ENCODE measurements at places on chromosomes 5 and 9.

- DNase-seq: no peak
These were observed 68.1 kb downstream of the GALNT12 start for GRCh38 chr9:98875536-98875935.

GRCh38 chr9:79764374-79764773, 192.6 kb downstream of the TLE4 start:
- peak; percentile 65 for DNase-seq

- peak; percentile 57 for DNase-seq
These were observed 100.4 kb downstream of the TRIM36 start for GRCh38 chr5:115069087-115069968.

DNA sequence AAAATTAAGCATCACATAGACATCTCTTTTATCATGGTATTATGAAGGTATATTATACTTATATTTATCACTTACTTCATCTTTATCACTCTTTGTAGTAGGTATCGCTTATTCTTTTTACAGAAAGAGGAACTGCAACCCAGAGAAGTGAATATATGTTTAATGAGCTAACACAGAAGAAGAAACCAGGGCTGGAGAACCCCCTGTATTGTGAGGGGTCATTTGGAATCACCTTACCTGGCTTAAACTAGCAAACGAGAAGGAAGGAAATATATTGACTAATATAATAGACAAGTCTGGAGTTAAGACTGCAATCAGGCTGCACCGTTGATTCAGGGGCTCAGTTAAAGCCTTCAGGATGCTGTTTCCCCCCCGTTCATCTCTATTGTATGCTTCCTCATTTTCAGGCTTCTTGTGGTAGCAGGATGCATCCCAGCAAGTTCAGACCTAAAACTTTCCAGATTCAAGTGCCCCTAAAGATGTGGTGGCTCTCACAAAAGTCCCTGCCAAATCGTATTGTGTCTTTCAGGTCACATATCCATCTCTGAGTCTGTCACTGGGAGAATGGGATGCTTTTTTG, 146.4 kb downstream of the GCNT1 start:
- no peak for DNase-seq

GRCh38 chr9:134039386-134040175, 14.3 kb downstream of the BRD3OS start:
- no peak for DNase-seq

DNA sequence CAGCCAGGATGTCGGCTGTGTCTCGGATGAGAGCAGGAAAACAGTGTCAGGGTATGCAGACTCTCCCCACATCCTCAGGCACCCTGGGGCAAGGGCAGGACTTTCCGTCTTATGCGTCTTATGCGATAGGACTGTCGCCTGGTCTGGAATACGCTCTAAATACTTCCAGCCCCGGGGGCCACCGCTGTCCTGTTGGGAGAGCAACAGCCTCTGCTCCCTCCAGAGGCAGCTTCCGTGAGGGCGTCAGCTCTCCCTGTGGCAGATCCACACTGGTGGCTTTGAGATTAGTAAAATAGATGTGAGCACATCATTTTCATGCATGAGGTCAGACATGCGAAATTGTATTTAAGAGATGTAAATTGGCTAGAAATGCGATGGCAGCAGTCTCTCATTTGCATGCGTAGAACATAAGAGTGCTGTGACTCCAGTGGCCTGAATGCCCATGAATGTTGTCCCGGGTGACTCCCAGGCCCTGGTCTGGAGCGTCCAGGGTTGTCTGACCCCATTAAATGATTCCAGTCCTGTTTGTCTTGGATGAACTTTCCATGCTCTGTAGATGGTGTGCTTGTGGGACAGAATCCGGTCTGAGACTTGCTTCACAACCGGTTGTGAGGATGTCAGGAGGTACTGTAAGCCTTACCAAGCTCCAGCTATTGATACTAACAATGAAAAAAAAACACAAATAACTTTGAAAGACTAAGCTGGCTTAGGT, 228.2 kb downstream of the SYK start:
- DNase-seq: no peak

DNA sequence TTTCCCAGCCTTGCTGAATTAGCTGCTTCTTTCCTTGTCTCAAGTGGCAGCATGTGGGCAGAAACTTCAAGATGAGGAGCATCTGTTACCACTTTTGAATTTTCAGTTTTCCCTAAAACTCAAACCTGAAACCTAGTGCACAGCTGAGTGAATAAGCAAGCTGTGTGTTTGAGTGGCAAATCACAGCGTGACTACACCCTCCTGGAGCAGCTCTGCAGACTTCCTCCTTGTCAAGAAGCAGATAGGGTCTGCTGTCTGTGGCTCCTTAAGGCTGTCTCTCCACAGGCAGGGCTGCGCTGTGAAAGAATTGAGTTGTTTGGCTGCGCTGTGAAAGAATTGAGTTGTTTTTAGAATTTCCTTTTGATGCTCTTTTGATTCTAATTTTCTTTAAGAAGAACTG, 179.7 kb upstream of the HAPLN1 start:
- DNase-seq: no peak

DNA sequence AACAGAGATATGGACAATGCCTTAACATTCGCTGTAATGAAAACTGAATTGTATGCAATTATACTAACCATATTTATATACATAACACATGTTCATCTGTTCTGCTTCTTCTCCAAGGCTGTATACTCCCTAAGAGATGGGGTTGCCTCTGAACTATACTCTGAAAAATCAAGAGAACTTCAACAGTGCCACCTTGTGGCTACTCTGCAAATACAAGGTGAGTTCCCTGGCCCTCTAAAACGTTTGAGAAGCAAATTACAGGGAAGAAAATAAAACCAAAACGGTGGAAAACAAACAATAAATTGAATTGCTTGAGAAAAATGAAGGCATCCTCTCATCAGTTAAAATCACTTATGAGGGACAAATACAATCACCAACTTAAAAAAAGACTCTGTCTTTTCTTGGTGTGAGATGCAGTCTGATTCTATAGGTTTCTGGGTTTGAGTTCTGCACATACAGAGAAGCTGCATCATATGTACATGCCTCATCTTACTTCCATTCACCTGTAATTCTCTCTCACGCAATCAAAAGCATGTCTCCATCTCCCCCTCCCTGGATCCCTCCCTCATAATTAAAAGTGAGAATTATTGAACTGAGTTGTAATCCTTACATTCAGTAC, 98.6 kb downstream of the FBXW11 start:
- peak; percentile 64 for DNase-seq

- DNase-seq: no peak
These were observed 82.3 kb downstream of the SECISBP2 start for GRCh38 chr9:89400403-89401116.

GRCh38 chr9:99016681-99017387, 73.1 kb downstream of the COL15A1 start:
- DNase-seq: no peak

DNA sequence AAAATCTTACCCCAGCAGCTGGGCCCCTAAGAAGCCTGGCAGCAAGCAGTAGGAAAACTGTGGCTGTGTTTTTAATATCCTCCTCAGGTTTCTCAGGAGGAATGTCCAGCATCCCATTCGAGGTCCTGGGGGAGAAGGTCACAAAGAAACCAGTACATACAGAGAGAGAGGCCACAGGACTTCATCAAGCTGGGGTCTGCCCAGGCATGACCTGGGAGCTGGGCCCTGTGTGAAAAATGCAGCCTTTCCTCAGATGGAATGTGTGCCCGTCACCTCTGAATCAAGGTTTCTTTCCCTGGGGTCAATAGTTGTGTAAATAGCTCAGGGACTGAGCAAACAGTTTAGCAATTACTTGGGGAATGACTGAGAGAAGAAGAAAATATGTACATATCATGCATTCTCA, 33.9 kb upstream of the RAD23B start:
- DNase-seq: no peak

- DNase-seq: no peak
These were observed 199.8 kb downstream of the MAPKAP1 start for GRCh38 chr9:125507226-125507625.

GRCh38 chr9:6551136-6551535, 94.4 kb downstream of the GLDC start:
- no peak for DNase-seq

DNA sequence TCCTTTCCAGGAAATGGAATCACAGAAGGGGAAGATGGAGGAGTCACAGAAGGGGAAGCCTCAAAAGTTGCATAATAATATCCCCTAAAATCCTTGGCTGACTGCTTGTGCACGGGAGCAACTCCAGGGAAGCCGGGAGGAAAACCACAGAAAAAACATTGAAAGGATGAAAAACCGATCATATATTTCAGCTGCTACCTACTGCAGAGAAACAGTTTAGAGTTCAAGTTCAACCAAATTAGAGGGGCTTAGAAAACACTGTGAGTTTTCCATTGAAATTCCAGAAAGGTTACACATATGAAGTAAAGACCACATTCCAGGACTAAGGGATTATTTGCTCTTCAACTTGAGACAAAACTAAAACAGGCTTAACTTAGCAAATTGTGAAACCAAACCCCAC, 37.6 kb upstream of the MTAP start:
- peak; percentile 43 for DNase-seq

GRCh38 chr9:18890372-18890771, 142.6 kb downstream of the SAXO1 start:
- DNase-seq: peak; percentile 79

- DNase-seq: no peak
These were observed 94.5 kb downstream of the GRIA1 start for GRCh38 chr5:153584960-153585359.

GRCh38 chr9:19201899-19202891, 28.3 kb upstream of the DENND4C start:
- DNase-seq: peak; percentile 88

GRCh38 chr9:89367281-89367680, 49.0 kb downstream of the SECISBP2 start:
- DNase-seq: no peak

DNA sequence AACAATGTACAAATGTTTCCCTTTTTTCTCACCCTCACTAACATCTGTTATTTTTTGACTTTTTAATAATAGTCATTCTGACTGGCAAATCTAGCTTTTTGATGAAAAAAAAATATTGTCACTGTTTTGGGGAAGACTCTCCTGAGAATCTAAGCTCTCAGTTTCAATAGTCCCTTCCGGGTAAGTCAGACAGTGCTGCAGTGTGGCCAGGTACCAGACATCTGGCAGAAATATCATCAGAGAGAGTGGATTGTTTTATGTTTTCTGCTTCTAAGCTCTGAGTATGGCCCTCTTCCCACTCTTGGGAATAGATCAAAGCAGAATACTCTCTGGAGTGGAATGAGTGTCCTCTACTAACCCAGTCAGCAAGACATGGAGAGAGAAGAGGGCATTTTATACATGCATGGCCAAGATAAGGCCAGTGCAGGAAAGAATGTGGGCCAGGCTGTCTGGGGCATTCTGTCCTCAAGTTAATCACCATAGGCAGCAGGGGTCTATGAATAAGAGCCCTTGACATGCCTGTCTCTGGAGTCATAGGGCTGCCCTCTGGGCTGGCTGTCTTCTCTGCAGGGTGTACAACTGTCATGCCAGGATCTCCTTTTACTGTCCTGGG, 38.5 kb upstream of the OR2S2 start:
- DNase-seq: peak; percentile 79

- no peak for DNase-seq
These were observed 100.2 kb upstream of the S1PR3 start for GRCh38 chr9:88891040-88891439.

DNA sequence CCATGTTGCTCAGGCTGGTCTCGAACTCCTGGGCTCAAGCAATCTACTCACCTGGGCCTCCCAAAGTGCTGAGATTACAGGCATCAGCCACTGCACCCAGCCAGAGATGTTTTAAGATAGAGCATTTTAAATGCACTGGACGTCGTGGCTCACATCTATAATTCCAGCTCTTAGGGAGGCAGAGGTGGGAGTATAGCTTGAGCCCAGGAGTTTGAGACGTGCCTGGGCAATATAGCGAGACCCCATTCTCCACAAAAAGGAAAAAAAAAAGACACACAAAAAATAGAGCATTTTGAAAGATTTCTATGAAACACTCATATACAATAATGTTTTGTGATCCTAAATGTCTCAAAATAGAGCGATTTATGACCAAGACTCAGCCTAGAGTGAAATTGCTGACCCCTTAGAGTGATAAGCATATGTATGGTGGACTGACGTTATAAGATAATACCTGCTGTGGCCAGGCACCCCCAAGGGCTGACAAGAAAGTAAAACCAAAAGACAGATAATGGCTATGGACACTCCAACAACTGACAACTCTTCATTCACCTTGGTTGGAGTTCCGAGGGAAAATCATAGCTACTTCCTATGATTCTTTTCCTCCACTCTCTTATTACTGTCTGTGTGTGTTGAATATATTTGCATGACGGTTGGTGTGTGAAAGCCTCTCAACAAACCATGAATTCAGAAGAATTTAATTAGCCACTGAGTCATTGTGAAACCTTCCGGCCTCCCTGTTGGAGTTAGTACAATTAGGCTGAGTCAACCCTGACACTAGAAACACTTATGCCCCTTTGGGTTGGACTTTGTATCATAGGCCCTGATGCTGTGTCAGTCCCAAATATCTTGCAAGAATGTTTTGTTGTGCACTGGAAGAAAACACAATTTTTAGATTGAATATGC, 526.5 kb upstream of the NUDT12 start:
- DNase-seq: peak; percentile 9

DNA sequence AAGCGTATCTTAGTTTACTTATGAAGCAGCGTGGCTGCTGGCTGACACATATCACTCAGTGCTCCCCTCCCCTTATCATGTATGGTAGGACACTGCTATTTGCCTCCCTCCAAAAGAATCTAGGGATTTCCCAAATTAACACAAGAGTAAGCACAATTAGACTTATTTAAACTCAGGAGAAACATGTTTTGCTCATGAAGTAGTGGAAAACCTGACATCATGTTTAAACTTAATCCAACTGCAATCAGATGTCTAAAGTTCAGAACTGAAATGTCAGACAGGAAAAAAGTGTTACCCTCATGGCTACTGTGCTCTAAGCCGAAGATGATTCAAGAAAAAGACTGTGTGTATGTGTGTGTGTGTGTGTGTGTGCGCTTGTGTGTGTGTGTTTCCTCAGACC, 324.1 kb upstream of the TNC start:
- peak; percentile 56 for DNase-seq

DNA sequence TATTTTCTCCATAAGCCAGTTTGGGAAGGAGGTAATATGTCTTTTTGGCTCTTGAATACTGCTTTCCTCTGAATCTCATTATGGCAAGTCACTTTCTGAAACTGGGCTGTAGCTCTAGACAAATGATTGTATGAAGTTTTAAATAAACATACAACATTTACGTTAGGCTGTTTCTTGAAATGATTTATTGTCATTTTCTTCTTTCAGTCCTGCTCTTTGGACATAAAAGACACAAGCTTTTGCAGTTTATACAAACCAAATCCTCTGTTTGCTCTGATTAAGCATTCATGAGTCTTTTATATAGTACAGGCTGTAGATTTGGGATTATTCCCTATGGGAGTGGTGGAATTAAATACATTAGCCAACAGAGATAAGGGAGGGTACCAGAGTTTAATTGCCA, 139.7 kb downstream of the CEP120 start:
- no peak for DNase-seq

- no peak for DNase-seq
These were observed 457.3 kb downstream of the ZNF608 start for GRCh38 chr5:124289130-124289529.

DNA sequence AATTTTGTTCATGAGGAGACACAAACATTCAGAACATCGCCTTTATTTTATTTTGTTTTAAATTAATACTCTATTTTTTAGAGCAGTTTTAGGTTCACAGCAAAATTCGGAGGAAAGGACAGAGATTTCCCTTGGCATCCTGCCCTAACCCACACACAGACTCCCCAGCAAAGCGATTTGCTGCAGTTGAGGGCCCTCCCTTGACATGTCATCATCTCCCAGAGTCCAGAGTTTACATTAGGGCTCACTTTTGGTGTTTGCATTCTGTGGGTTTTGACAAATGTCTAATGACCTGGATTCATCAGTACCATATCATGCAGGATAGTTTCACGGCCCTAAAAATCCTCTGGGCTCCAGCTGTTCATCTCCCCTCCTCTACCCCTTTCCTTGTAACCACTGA, 33.6 kb upstream of the COL5A1 start:
- peak; percentile 56 for DNase-seq
